Natural killer cell (primary cell): ENCODE measurements at places on chromosomes 7 and 10. TPM values are rescaled to one million over a fixed set of nuclear protein-coding genes. Genes with fewer than 3 reads are reported as not detected.

Gene WNT8B
- total RNA-seq, result not detected

Gene NUDT13
- total RNA-seq, result 0.35 TPM

Gene AVPI1
- 8.4 TPM for total RNA-seq

- peak overlapping the region; percentile 45 for H3K27ac ChIP-seq
- H3K4me1 ChIP-seq, result peaks cover 20% of the 10 kb centered on the region
- no peaks in the 10 kb centered on the region for H3K27me3 ChIP-seq
- H3K36me3 ChIP-seq, result peaks cover 19% of the 10 kb centered on the region
Measured at GRCh38 chr7:149196705-149197171, 1.4 kb downstream of the ZNF282 start.

DNA sequence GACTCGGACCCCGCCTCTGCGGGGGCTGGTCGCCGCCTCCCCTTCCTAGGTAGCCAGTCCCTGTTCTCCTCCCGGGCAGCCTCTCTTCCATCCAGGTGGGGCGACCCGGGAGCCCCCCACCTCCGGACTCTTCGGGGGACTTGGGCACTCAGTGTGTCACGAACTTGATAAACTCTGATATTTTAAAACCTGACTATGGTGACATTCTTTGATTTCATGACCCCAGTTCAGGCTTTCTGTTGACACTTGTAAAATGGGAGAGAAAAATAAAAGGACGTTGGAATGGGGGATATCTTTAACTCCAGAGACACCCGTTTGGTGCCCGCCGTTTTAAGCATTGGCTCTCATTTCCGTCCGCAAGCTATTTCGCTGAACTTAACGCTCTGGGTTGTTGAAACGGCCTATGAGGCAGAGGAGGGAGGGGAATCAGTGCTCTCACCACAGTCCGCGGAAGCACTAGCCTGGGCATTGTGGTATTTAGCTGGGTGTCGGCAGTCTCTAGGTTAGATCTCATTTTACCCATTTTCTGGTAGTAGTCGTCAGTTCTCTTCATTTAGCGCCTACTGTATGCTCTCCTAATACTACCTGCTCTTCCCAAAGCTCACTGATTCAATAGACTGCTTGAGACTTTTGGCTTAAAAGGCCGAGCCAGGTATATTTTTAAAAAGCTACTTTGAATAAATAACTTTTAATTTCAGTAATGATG lies 738 bp downstream of the VPS26A start:
- H3K27ac ChIP-seq, result peak overlapping the region; percentile 92
- peak; percentile 75 for DNase-seq
- H3K36me3 ChIP-seq, result no peaks in the 10 kb centered on the region
- peaks cover 17% of the 10 kb centered on the region for H3K4me1 ChIP-seq

GRCh38 chr10:119737823-119738222 lies 12.0 kb downstream of the INPP5F start:
- no peak overlapping the region for H3K4me3 ChIP-seq
- H3K4me1 ChIP-seq, result peaks cover 3% of the 10 kb centered on the region
- no peak for DNase-seq
- no peaks in the 10 kb centered on the region for H3K27me3 ChIP-seq

GRCh38 chr10:101291331-101292193 lies 62.3 kb upstream of the LBX1 start:
- H3K4me1 ChIP-seq, result peaks cover 17% of the 10 kb centered on the region
- peak; percentile 19 for DNase-seq
- no peak overlapping the region for H3K27ac ChIP-seq
- peaks cover 39% of the 10 kb centered on the region for H3K27me3 ChIP-seq
- no peaks in the 10 kb centered on the region for H3K36me3 ChIP-seq
- H3K4me3 ChIP-seq, result no peak overlapping the region

GRCh38 chr7:8357536-8357935 lies 75.9 kb upstream of the NXPH1 start:
- no peak overlapping the region for H3K4me3 ChIP-seq
- H3K36me3 ChIP-seq, result no peaks in the 10 kb centered on the region
- no peak overlapping the region for H3K27ac ChIP-seq

GRCh38 chr10:111076682-111077478 lies at the start of gene ADRA2A:
Gene ADRA2A (plus strand): TSS chr10:111077029. CDS start chr10:111077997, 968 bp downstream.
- H3K4me3 ChIP-seq, result peak within 1 kb of the TSS; percentile 16
- no peak for DNase-seq
- H3K27ac ChIP-seq, result no peak within 1 kb of the TSS

- no peaks in the 10 kb centered on the region for H3K36me3 ChIP-seq
- H3K27me3 ChIP-seq, result no peaks in the 10 kb centered on the region
- no peak overlapping the region for H3K27ac ChIP-seq
- H3K4me3 ChIP-seq, result no peak overlapping the region
- H3K4me1 ChIP-seq, result peaks cover 13% of the 10 kb centered on the region
Measured at GRCh38 chr10:97109547-97109946, 76.2 kb downstream of the SLIT1 start.
